Hematopoietic multipotent progenitor cell (in vitro differentiated cells): ENCODE measurements at places on chromosomes 6 and 20. TPM values are rescaled to one million over a fixed set of nuclear protein-coding genes. Genes with fewer than 3 reads are reported as not detected.

JAG1 gene
- total RNA-seq, result 5.4 TPM

RBM24 gene
- under 0.01 TPM for total RNA-seq

KIF6 gene
- under 0.01 TPM for total RNA-seq

DNA sequence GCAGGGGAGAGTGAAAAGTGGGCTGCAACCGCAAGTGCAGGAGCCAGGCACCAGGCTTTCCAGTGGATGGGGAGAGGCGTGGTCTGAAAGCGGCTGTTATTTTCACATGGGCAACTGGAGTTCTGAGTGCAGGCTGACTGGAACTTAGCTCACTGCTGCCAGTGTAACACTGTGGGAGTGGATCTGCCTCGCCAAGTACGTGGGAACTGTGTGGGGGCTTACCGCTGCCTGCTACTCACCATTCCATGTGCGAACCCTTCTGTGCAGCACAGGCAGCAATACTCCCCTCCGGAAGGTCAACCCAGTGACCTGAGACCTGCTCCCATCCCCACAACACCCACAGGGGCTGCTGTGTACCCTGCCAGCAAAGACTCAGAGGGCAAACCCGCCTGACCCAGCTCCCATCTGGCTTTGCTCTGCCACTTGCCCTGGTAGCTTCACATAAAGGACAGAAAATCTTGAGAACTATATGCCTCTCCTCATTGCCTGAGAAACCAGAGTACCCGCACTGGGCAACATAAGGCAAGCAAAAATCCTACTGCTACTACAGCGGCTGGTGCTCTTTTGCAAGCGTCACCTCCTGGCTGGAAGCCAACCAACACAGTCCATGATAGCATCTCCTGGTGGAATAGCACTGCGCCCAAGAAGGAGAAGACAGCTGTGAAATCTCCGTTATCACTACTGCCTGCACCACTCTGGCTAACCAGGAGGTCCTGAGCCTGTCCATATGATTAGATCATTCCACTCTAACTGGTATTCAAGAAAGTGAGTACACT lies 54.4 kb upstream of the SIRPG start:
- peak; percentile 11 for DNase-seq

- DNase-seq, result no peak
Measured at GRCh38 chr20:2280082-2280481, 15.7 kb upstream of the TGM3 start.

DNA sequence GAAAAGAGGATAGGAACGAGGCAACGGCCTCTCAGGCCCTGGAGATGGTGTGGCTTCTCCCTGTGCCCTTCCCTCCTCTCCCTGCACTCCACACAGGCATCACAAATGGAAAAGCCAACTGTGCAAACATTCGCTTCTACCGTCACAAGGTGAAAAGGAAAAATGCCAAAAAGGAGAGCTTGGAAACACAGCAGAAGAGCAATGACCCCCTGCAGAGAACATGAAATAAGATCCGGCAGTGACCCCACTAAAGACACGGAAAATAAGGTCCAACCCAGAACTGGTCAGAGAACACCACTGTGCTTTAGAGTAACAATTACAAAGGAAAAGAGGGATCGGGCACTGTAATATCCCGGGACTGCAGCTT lies 63.0 kb downstream of the SLC22A23 start:
- no peak for DNase-seq
